Activated CD4-positive, CD25-positive, alpha-beta regulatory T cell treated with anti-CD3 and anti-CD28 coated beads, Interleukin-2, amount 50 U/mL, for 24 hours (primary cell): ENCODE measurements at places on chromosomes 5 and 9.

GRCh38 chr5:147017191-147017590 is 138.6 kb upstream of the PPP2R2B start:
- ATAC-seq, result no peak

DNA sequence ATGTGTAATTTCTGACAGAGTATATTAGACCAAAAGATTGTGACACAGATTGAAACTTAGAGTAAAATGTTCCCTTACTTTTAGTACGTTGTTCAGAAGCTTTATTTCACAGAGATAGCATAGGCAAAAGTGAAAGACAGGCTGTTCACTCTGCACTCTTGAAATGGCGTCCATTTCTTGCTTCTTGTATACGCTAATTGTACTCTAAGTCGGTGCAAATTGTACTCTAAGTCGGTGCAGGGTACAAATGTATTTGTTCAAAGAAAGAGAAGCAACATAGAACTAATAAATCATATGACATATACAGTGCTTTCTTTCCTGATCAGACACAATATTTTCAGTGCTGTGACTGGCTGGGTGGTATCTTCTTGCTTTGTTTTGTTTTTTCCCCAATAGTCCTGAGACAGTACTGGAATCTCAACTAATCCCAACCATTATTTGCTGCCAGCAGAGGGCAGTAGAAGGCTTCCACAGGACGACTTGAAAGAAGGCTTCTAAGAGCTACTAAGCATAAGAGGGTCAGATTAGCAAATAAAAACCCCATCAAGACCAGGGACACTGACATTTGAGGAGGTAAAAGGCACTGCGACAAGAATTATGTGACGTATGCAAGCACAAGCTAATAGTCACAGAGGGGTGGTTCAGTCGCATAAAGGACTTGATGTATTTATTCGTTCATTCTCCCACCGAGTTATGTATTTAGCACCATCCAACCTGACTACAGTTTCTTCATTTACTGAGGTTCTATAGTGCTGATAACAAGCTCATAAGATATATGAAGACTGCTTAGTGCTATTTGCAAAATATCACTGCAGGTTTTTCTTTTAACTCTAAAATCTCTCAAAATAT is 831.8 kb downstream of the TAF11L14 start:
- no peak for ATAC-seq

DNA sequence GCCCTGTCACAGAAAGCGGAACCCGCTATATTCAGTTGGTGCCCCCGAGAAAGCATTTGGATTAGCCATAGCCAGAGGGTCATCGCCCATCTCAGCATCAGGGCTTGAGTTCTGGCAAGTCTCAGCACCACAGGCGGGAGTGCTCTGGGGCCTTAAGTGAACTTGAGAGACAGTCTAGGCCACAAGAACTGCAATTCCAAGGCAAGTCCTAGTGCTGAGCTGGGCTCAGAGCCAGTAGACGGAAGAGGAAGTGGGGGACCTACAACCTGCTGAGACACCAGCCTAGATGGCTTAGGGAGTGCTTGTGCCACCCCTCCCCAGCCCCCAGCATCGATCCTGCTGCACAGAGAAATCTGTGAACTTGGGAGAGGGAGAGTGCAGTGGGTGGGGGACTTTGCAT is 594.9 kb downstream of the CCDC171 start:
- ATAC-seq, result no peak

GRCh38 chr9:37417857-37418618 is 4.5 kb upstream of the GRHPR start:
- ATAC-seq, result no peak

DNA sequence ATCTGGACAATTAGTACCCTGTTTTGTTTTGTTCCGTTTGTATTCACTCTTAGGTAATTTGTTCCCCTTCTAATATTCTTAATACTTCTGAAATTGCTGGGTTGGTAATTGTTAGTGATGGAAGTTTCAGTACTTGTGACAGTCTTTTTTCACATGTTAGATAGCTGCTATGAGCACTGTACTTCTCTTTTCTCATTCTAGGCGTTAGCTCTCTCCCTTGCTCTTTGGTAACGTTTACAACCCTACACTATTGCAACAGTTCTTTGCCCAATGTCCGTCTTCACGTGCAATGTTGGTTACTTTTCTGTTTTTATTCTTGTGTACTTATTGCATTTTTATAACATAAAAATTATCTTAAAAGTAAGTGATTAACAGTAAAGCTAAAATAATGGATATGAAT is 1509.0 kb downstream of the MAT2B start:
- no peak for ATAC-seq
